ENCODE measurements at places on chromosomes 7 and 10. TPM values are rescaled to one million over a fixed set of nuclear protein-coding genes. Genes with fewer than 3 reads are reported as not detected.

DNA sequence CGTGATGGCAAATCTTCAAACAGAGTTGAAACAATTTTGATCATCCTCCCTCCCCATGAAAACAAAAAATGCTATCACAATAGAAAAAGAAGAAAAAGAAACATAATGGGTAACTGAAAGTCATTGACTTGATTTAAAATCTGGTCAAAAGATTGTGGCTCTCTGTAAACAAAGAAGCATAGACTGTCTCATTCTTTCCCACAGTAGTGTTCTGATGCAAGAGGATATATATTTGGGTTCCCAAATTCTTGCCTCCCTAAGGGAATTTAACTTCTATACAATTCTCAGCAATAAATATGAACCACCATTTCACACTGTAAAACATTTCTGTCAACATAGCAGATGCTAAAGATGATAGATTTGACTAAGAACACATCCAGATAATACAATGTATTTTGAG lies 32.8 kb upstream of the MEOX2 start:
- peaks cover 6% of the 10 kb centered on the region for H3K4me1 ChIP-seq
- DNase-seq = no peak
- no peak overlapping the region for H3K4me3 ChIP-seq
- no peak overlapping the region for H3K27ac ChIP-seq

GRCh38 chr10:100182908-100183307 lies 2.9 kb downstream of the ERLIN1 start:
- H3K4me3 ChIP-seq = no peak overlapping the region
- no peak overlapping the region for H3K27ac ChIP-seq
- peaks cover 25% of the 10 kb centered on the region for H3K4me1 ChIP-seq
- H3K27me3 ChIP-seq = no peaks in the 10 kb centered on the region
- H3K36me3 ChIP-seq = no peaks in the 10 kb centered on the region
- no peak for DNase-seq

GRCh38 chr7:124489925-124490324 lies 275.7 kb downstream of the GPR37 start:
- no peaks in the 10 kb centered on the region for H3K4me1 ChIP-seq
- no peak for DNase-seq
- no peak overlapping the region for H3K4me3 ChIP-seq
- no peaks in the 10 kb centered on the region for H3K27me3 ChIP-seq

GRCh38 chr7:36159618-36160017 lies 6.6 kb downstream of the EEPD1 start:
- H3K4me3 ChIP-seq = no peak overlapping the region
- peaks cover 30% of the 10 kb centered on the region for H3K4me1 ChIP-seq
- DNase-seq = no peak
- peaks cover 5% of the 10 kb centered on the region for H3K27me3 ChIP-seq
- peaks cover 9% of the 10 kb centered on the region for H3K36me3 ChIP-seq

GRCh38 chr10:4033341-4033896 lies 248.4 kb upstream of the KLF6 start:
- H3K27ac ChIP-seq = no peak overlapping the region
- no peaks in the 10 kb centered on the region for H3K27me3 ChIP-seq
- no peaks in the 10 kb centered on the region for H3K4me1 ChIP-seq
- DNase-seq = no peak

DNA sequence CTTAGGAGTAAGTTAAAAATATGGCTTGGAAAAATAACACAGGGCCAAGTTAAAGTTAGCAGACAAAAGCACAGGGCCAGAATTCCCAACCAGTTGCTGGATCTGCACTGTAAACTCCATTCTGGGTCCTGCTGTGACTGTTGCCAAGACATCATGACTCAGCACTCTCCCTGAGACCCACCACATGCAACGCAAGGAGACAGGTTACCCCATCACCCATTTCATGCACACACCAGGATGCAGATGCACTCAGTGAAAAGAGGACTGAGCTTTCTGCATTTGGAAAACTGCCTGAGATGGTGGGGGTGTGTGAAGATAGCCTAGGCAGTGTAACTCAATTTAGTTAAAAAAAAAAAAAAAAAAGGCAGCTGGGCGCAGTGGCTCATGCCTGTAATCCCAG lies 97.6 kb upstream of the ZNF438 start:
- H3K4me1 ChIP-seq = peaks cover 2% of the 10 kb centered on the region
- DNase-seq = no peak

GRCh38 chr7:16348251-16348650 lies 73.1 kb downstream of the CRPPA start:
- no peak overlapping the region for H3K27ac ChIP-seq
- H3K27me3 ChIP-seq = no peaks in the 10 kb centered on the region
- DNase-seq = no peak
- no peak overlapping the region for H3K4me3 ChIP-seq
- no peaks in the 10 kb centered on the region for H3K36me3 ChIP-seq

DNA sequence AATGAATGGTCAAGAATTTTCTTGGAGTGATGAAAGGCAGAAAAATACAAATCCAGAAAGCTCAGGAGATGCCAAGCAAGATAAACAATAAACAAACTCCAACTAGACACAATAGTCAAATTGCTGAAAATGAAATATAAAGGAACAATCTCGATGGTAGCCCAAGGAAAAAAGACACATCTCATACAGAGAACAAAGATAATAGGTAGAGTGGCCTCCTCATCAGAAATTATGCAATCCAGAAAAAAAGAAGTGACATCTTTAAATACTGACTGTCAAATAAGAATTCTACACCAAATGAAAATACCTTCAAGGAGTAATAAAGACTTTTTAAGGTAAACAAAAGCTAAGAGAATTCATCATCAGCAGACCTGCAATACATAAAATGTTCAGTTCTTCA lies 150.4 kb downstream of the ANK3 start:
- H3K36me3 ChIP-seq = no peaks in the 10 kb centered on the region
- H3K27me3 ChIP-seq = peaks cover 2% of the 10 kb centered on the region
- no peak for DNase-seq
- H3K27ac ChIP-seq = no peak overlapping the region
- H3K4me3 ChIP-seq = no peak overlapping the region
- H3K4me1 ChIP-seq = no peaks in the 10 kb centered on the region

DNA sequence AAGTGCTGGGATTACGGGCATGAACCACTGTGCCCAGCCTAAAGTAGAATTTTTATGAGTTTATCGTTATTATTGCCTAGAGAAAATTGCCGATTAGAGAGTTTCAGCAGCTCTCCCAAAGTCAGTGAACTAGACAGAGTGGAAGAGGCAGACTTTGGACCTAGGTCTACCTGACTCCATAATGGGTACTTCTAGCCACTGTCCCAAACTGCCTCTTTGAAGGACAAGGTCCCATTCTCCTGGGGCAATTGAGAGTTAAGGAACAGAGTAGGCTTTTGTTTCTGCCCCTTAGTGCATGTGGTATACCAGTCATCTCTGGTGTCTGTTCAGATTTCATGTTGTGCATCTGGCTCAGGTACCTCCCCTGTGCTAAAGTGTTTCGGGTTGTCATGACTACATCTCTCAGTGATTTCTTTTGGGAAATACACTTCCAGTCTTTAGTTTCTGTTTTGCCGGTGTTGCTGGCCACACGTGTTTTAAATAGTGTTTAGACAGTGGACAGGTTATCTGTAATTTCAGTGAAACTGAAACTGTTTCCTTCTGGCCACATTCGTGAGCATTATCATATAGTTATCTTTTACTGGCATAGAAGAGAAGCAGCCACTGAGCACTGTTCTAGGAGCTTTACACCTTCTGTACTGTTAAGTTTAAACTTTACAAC lies 4.7 kb downstream of the TMEM236 start:
- no peak overlapping the region for H3K27ac ChIP-seq
- no peak for DNase-seq
- H3K36me3 ChIP-seq = peaks cover 4% of the 10 kb centered on the region
- H3K27me3 ChIP-seq = no peaks in the 10 kb centered on the region
- H3K4me3 ChIP-seq = no peak overlapping the region
- peaks cover 8% of the 10 kb centered on the region for H3K4me1 ChIP-seq

- H3K27me3 ChIP-seq = no peaks in the 10 kb centered on the region
- H3K27ac ChIP-seq = no peak overlapping the region
- DNase-seq = no peak
- no peak overlapping the region for H3K4me3 ChIP-seq
Observed at GRCh38 chr7:133560900-133561299, 308.0 kb downstream of the EXOC4 start.

DNA sequence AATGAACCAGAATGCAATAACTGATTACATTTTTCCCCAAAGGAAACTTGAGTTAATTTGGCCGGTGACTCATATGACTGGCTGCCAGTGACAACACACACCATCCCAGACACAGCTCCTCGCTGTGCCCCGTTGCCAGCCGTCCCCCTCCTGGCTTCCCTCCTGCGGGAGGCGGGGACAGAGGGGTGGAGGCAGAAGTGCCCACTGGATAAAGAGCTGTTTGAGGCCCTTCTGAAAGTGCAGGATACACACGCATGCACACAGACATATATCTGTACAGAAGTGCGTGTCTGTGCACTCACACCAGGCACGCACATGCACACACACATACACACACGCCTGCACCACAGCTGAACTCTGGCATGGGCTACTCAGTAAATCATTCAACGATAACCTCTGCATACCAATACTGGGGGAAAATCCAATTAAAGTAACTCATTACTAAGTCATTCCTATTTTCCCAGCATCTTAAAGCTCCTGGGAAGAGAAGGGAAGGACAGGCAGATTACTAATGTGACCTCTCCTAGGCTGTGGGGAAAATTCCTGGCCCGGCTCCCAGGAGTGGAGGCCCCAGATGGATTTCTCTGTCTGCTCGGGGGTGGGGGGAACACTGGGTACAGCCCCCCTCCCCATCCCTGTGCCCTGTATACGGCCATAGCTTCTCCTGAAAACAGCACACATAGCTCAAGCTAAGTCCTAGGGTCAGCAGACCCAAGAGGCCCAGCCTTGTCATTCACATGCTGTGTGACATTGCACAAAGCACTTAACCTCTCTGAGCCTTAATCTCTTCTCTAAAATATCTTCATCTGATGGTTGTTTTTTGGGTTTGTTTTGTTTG lies 52.3 kb upstream of the MYL10 start:
- no peaks in the 10 kb centered on the region for H3K27me3 ChIP-seq
- H3K27ac ChIP-seq = no peak overlapping the region
- H3K4me1 ChIP-seq = no peaks in the 10 kb centered on the region
- no peak overlapping the region for H3K4me3 ChIP-seq
- DNase-seq = no peak
- H3K36me3 ChIP-seq = no peaks in the 10 kb centered on the region

DNA sequence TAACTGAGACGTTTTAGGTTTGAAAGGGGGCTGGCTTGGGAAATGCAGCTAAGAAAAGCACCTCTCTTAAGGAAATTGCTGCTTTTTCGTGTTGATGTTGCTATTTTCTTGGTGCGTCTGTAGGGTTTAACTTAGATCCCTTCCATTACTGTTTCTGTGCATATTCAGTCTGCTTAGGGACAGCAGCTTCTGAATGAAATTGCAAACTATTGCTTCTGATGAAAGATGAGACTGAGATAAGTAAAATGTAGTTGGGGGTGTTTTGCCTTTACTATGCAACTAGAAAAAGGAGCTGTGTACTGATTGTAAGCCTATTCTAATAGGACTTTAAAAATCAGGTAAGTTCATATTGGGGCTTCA lies 772 bp downstream of the HDAC9 start:
- no peak overlapping the region for H3K27ac ChIP-seq
- no peak overlapping the region for H3K4me3 ChIP-seq
- no peak for DNase-seq
- peaks cover 2% of the 10 kb centered on the region for H3K27me3 ChIP-seq
- peaks cover 7% of the 10 kb centered on the region for H3K4me1 ChIP-seq

DNA sequence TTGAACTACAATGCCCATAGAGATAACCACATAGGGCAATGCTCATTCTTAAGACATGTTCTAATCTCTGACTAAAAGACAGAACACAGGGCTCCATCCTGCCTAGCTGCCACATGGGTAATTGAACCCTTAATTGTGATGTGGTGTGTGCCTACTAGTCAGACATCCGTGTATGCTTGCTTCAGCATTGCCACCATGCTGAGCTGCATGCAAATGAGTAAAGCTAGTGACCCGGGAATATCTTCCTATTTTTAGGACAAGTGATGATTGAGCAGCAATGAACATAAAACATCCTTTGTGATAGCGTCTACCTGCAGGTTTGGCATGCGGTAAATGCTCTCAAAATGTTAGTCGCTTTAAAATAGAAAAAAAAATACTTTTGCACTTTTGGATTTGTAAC lies 115.8 kb downstream of the MAGI2 start:
- DNase-seq = no peak
- no peak overlapping the region for H3K4me3 ChIP-seq
- H3K27ac ChIP-seq = no peak overlapping the region
- no peaks in the 10 kb centered on the region for H3K4me1 ChIP-seq

GRCh38 chr10:116743266-116744064 lies 1.1 kb upstream of the HSPA12A start:
- H3K27ac ChIP-seq = peak overlapping the region; percentile 30
- no peak for DNase-seq
- H3K4me3 ChIP-seq = peak overlapping the region; percentile 82
- H3K27me3 ChIP-seq = peaks cover 29% of the 10 kb centered on the region
- H3K36me3 ChIP-seq = peaks cover 3% of the 10 kb centered on the region

DNA sequence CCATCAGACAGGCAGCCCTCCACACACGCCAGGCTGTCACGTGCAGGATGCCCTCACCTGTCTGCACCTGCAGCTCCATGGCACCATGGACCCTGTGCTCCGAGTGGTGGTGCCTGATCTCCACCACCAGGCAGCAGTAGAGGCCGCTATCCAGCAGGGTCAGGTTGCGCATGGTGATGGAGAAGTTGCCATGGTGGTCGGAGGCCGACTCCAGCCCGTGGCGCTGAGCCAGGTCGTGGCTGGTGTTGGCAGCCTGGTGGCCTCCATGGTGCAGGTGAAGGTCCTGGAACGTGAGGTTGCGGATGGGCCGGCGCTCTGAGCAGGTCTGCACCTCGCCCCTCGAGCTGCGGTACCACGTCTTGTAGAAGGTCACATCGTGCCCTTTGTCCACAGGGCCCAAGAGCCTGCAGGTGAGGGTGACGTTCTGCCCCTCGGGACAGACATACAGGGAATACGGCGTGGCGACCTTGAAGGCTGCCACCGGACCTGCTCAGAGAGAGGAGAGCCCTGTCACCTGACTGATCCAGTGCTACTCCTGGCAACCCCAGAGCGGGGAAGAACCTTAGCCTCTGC lies 11.7 kb downstream of the VSIR start:
- H3K4me3 ChIP-seq = no peak overlapping the region
- H3K27ac ChIP-seq = peak overlapping the region; percentile 12
- peaks cover 9% of the 10 kb centered on the region for H3K27me3 ChIP-seq
- no peak for DNase-seq
- peaks cover 59% of the 10 kb centered on the region for H3K4me1 ChIP-seq

DNA sequence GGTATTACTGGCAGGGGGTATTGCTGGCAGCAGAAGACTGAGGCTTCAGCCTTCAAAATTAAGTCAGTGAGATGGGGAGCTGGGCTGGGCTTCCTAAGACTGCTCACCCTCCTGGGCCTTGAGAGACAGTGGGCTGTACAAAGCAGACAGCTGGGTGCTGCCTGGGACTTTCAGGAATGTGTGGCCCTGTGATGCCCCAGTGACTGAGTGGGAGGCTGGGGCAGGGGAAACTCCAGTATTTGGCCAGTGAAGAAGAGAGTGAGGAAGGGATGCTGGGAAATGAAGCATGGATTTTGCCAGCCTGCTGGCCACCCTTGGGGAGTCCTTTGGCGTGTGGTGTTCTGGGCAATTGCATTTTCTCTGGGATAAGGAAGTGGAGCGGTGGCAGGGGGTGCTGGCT lies 442 bp downstream of the ANKRD2 start:
- H3K4me1 ChIP-seq = peaks cover 3% of the 10 kb centered on the region
- no peak overlapping the region for H3K27ac ChIP-seq
- no peak overlapping the region for H3K4me3 ChIP-seq
- no peak for DNase-seq

The HABP2 gene
- not detected for total RNA-seq

The BAIAP2L1 gene
- total RNA-seq = 20.6 TPM

The OR2A42 gene
- total RNA-seq = 0.08 TPM

The ACTL6B gene
- not detected for total RNA-seq

The APBB1IP gene
- total RNA-seq = not detected

The LRRC17 gene
- 0.92 TPM for total RNA-seq

The GATA3 gene
- 70.9 TPM for total RNA-seq

Measured in endothelial cell (in vitro differentiated cells).